ENCODE measurements at places on chromosomes 1 and 21. TPM values are rescaled to one million over a fixed set of nuclear protein-coding genes. Genes with fewer than 3 reads are reported as not detected.

DNA sequence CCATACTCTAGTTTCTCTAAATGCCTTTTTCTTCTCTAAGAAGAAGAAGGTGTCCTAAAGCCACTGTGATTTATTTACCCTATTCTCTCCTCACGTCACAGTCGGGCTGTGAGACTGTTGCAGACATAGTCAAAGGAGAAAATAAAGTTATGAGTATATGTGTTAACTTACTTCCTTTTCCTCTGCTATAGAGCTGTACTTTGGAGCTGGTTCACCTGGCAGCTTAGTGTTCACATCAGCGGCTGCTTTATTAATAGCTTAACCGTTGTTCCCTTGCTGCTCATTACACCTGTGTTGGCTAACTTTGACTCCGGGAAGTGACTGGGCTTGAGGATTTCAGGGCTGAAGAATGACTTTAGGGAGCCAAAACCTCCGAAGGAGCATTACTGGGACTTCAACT is 3.6 kb downstream of the PFKFB2 start:
- no peak overlapping the region for H3K4me3 ChIP-seq
- no peak for DNase-seq
- peaks cover 14% of the 10 kb centered on the region for H3K4me1 ChIP-seq
- H3K27ac ChIP-seq, result no peak overlapping the region
- H3K27me3 ChIP-seq, result peaks cover 14% of the 10 kb centered on the region

GRCh38 chr1:229121845-229122436 is 149.0 kb upstream of the RAB4A start:
- no peak for DNase-seq
- H3K36me3 ChIP-seq, result no peaks in the 10 kb centered on the region
- H3K27me3 ChIP-seq, result no peaks in the 10 kb centered on the region
- no peaks in the 10 kb centered on the region for H3K4me1 ChIP-seq

DNA sequence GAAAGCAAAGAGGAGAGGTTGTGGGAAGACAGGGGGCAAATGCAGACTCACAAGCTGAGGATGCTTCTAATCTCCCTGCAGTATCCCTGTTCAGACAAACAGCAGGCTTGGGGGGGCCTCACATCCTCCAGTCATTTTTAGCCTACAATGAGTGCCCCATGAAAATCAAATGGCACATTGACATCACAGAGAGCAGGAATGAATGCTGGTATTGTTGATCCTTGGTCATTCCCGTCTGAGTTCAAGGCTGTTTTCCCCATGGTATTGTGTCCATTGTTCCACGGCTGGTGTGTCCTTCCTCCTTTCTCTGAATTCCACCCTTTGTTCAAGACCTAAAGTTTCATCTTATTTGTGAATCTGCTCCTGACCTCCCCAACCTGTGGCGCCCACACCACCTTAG is 545.6 kb downstream of the AJAP1 start:
- no peak overlapping the region for H3K27ac ChIP-seq
- H3K27me3 ChIP-seq, result no peaks in the 10 kb centered on the region
- H3K4me1 ChIP-seq, result no peaks in the 10 kb centered on the region
- DNase-seq, result no peak

DNA sequence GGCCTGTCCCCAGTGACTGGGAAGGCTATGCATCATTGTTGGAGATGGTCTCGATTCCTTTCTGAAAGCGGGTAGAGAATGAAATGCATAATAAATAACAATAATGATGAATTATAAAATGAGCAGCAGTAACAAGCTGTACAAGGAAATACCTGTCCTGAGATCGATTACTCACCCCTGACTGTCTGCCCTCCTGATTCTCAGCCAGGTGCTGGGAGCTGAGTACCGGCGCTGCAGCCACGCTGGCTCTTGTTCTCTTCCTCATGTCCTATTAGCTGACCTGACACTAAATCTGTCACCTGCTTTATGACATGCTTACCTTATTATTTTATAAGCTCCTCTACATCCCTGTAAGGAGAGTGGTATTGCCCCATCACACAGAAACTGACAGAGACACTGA is 3.4 kb downstream of the AGPAT3 start:
- peaks cover 46% of the 10 kb centered on the region for H3K27me3 ChIP-seq
- no peaks in the 10 kb centered on the region for H3K36me3 ChIP-seq
- no peak overlapping the region for H3K27ac ChIP-seq
- H3K4me1 ChIP-seq, result peaks cover 7% of the 10 kb centered on the region

Gene ARF1
- 147 TPM for total RNA-seq

Gene PDC
- not detected for total RNA-seq

Gene COL6A2
- total RNA-seq, result 5.2 TPM
